ENCODE measurements at places on chromosomes 3 and 15.

- DNase-seq, result no peak
Measured at GRCh38 chr3:122031123-122031468, 9.0 kb upstream of the ILDR1 start.

DNA sequence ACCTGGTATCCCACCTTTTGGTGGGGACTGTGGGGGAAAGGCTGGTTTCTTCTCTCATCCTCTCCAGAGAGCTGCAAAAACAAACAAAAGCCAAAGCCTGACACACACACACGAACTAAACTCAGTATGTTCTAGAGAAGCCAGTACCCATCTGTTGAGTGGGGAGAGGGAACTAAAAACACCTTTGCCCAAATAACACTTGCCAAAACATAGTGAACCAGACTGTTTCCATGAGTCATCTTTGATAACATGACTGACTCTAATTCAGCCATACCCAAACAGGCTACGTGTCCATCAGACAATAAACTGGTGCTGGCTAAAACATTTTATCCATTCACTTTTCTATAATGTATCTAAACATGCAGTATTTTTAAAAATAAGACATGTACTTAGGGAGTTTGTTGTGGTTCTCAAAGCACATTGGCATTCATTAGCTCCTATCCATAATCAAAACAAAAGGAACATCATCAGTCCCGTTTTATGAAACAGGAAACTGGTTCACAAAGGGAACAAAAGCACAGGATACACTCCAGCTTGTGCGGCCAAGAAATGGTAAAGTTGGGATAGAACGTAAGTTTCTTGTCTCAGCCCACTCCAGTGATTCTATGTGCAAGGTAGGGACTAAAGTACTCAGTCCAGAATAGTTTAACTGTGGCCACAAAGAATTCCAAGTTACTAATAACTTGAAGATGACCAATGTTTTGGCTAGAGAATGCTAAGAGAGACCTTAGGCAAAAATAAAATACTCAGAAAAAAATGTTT lies 16.1 kb downstream of the LYSMD2 start:
- DNase-seq, result no peak

DNA sequence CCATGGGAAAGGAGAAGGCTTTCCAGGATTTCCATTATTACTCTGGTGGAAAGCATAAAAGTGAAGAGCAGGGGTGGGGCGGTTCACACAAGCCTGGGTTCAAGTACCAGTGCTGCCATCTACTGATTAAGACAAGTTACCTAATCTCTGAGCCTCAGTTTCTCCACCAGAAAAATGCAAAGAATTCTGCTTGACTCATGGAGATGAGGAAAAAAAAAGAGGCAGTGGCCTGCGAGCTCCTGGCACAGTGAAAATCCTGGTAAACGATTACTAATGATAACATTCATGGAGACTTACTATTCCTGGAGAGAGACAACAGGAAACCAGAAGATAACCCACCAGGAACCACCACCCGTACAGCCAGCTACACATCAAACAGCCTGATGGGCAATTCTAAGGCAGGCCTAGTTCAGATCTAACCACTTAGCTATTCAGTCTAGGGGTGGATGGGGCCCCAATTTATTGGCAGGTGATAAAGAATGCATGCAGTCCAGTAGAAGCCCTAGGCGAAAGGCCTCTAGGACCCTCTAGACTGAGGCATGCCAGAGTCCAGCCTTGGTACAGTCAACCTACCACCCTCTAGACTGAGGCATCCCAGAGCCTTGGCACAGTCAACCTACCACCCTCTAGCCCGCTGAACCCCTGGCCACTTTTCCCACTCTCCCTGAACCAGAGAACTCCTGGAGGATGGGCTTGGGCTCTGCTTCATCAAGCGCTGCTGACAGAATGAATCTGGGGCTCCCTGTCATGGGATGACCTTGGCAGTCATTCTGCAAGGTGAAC lies 2.5 kb downstream of the AMOTL2 start:
- DNase-seq, result no peak

DNA sequence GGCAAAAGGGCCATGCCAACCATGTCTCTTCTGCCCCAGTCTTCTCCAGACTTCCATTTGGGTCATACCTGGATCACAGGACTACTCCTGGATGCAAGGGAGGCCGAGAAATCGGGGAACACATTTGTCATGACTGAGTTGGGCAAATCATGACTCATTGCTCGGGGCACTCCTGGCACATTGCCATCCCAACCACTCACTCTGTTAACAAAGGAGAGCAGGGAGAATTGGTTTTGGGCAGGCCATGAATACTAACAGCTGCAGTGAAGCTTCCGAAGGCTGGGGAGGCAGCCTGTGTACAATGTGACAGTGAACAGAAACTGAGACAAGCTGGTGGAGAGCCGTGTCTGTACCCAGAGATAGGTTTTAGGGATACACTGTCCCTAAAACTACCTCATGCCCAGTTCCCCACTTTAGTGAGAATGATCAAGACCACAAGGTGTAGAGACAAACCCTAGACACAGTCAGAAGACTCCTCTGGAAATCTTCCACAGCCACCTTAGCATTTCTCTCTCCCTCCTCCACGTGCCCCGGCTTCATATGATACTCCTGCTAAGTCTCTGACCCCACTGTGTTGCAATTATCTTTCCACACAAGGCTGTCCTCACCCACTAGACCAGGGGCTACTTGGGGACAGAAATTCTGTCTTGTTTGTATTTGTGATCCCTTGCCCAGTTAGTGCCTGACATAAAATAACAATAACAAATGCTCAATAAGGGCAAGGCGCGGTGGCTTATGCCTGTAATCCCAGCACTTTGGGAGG lies 10.5 kb upstream of the BUB1B start:
- DNase-seq, result no peak

DNA sequence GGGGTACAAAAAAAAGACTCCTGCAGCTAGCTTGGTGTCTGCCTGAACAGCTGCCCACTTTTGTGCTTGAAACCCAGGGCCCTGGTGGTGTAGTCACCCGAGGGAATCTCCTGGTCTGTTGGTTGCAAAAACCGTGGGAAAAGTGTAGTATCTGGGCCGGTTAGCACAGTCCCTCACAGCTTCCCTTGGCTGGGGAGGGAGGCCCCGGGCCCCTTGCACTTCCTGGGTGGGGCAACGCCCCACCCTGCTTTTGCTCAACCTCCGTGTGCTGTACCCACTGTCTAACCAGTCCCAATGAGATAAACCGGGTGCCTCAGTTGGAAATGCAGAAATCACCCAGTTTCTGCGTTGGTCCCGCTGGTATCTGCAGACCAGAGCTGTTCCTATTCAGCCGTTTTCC lies 211.7 kb upstream of the ZPLD1 start:
- no peak for DNase-seq

- no peak for DNase-seq
Measured at GRCh38 chr15:71115567-71116351, 488 bp downstream of the THSD4 start.

DNA sequence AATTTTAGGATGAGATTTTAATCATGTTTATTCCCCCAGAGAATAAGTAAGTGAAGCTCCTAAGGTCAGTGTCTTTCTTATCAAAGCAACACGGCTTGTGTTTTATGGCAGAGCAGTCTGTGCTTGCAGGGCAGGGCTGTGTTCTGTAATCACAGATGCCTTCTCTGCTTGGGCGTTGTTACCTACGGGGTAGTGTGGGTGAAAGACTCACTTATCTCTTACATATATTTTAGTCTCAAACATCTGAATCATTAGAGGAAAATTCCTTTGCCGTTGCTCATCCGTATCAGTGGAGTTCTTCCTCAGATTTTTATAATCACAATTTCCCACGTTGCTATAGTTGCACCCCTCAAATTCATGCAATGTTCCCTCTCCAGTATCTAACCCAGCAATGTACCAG lies 271.7 kb upstream of the MEIS2 start:
- DNase-seq, result peak; percentile 12

DNA sequence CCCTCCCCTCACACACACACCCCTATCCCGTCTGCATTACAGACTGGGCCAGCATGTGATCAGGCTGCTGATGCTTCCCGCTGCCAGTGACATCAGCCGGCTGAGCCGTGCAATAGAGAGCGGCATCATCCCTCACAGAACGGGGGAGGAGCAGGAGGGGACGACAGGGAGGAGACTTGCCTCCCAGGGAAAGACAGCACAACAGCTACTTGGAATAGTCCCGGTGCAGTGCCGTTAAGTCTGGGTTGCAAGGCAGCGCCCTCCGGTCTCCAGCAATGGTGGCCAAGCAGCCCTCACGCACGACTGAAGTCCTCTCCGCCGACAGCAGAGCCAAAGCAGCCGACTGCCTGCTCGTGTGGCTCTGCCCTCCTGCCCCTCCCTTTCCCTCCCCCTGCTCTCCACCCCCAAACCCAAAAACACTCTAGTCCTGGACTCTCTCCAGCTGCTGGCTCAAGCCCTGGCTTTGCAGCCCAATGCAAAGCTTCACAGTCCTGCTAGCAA lies 31.5 kb upstream of the RPS17 start:
- peak; percentile 44 for DNase-seq

GRCh38 chr3:135622215-135622614 lies 343.3 kb upstream of the PPP2R3A start:
- no peak for DNase-seq
